ENCODE measurements at places on chromosomes 7 and 10.

DNA sequence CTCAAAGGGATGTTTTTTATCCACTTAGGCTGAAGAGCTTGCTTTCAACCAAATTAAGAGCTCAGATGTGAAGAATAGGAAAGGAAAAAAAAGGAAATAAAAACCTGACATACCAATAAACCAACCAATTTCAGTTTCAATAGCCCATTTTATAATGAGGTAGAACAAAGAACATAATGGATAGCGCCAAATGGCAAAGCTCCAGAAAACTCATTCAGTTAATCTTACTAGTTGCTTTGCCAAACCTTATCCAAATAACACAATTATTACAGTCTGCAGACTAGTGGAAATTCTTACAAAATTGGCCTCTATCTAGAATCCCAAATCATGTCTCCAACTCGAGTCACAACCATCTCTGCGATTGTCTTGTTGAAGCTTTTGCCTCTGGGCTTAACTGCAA is 337.0 kb downstream of the CRPPA start:
- DNase-seq = no peak

GRCh38 chr7:118061386-118061785 is 122.6 kb upstream of the LSM8 start:
- no peak for DNase-seq

- no peak for DNase-seq
Measured at GRCh38 chr10:12484941-12485805, 135.8 kb downstream of the CAMK1D start.

DNA sequence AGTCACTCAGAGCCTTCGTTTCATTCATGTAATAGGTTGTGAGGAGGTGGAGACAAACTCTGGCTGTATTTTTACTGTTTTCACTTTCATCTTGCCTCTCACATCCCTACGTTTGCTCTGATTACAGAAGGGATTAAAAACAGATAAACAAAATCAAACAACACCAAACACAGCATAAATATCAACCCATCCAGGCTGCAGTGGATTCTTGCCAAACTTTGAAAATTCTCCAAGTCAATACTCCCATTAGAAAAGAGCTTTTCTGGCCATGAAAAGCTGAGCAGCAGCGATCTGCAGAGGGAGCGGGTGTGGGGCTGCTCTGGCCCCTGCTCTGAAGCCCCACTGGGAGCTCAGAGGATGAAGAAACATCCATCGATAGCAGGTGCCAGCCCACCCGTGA is 283.2 kb downstream of the WDR37 start:
- no peak for DNase-seq

GRCh38 chr10:43265799-43266721 is 805 bp downstream of the RASGEF1A start:
- no peak for DNase-seq

DNA sequence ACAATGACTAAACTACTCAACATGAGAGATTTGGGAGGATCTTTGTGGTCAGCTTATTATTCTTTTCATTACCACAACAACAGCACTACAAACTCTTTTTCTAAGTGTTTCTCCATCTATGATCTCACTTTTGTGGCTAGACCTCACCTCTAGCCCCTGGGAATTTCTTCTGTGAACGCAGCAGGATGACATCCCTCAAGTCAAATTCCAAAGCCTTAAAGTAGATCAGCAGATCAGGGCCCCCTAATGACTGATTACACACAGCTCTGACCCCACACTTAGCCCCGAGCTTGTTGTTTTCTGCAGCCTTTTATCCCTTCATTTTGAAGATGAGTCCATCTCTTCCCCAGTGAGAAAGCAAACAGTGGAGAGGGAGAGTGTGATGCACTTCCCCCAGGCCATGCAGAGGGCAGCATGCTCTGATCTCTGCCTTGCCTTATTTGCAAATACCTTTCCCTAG is 27.3 kb downstream of the TFAM start:
- DNase-seq = no peak

- no peak for DNase-seq
Measured at GRCh38 chr7:152869041-152869676, 109.6 kb downstream of the ACTR3B start.

GRCh38 chr7:140062118-140062527 is 628 bp downstream of the PARP12 start:
- DNase-seq = no peak

DNA sequence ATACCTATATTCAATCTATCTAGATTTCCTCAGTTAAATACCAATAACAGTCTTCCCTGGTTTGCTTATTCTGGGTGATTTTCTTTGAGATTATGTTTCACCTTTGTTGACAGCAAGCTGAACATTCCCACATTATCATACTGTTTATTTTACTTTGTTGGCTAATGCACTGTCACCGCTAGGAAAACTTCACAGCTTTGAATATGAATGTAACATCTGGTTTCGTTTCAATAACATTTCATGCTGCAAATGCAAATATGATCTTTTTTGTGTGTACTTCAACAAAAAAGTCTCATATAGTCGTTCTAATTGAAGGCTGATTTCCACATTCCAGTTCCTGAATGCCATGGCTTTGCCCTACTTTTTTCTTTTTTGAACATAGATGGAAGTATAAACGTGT is 946.3 kb upstream of the GHITM start:
- DNase-seq = no peak

DNA sequence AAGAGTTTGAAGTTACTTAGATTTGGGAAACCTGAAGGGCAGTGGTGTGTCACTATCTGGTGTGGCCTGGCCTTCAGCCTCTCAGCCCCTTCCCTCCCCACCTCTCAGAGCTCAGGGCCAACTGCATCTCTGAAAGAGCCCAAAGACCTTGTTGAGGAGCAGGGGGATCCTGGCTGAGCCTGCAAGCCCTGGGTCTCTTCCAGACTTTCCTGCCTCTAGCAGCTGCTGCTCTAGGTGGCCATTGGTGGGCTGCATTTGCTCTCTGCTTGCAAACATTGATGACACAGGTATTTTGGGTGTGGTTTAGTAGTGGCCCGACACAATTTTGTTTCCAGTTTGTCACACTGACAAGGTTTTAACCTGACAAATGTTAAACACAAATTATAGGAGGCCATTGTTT is 3.1 kb upstream of the UPP1 start:
- DNase-seq = no peak

- DNase-seq = no peak
Measured at GRCh38 chr10:129761981-129762956, 201.8 kb downstream of the EBF3 start.

GRCh38 chr10:53022611-53023088 is 250.1 kb upstream of the MBL2 start:
- no peak for DNase-seq

DNA sequence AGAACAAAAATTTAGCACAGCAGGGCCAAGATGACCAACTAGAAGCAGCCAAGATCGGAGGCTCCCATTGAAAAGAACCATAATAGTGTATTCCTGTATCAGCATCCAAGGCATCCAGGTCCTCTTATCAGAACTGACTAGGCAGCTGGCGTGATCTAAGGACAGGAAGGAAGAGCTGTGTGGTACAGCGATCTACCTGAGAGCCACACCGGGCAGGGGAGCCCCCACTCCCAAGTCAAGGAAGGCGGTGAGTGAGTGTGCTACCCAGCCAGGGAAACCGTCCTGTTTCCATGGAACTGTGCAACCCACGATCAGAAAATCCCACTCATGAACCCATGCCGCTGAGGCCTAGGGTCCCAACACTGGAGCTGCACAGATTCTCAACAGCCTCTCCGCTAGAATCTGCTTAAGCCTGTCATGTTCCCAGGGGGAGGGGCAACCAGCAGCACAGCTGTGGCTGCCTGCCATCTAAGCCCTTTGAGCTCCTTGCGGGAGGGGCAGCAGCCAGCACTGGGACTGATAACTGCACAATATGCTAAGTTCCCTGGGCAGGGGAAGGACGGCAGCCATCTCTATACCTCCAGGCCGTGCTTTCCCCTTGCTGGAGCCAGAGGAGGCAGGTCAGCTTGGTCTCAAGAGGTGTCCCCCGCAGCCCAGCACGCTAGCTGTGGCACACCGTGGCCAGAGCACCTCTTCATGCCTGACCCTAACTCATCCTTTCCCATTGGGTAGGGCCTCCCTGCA is 213.0 kb upstream of the SMIM30 start:
- no peak for DNase-seq

- DNase-seq = no peak
Measured at GRCh38 chr10:1382711-1383110, 326.5 kb downstream of the WDR37 start.

DNA sequence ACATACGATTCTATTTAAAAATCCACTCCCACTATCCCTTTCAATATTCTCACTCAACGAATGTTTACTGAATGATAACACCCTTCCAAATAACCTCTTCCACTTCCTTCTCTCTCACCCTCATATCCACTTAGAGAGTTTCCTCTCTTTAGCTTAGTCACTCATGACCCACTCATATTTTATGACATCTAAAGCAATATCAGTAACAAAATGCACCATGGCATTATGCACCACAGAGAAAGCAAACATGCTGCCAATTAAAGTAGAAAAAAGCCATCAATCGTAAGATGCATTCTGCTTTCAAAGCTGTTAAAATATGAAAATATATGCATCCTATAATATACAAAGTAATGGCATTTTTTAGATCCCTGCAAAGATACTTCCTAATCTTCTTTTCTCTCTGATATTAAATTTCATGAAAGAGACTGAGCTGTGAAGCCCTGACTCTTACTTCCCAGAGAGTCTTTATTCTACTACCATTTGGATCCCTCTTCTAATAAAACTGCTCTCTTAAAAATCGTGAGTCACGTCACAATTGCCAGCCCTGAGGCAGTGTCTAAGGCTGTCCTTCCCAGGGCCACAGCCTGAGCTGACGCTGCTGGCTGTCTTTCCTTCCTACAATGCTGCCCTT is 283.0 kb upstream of the KLF6 start:
- DNase-seq = no peak

DNA sequence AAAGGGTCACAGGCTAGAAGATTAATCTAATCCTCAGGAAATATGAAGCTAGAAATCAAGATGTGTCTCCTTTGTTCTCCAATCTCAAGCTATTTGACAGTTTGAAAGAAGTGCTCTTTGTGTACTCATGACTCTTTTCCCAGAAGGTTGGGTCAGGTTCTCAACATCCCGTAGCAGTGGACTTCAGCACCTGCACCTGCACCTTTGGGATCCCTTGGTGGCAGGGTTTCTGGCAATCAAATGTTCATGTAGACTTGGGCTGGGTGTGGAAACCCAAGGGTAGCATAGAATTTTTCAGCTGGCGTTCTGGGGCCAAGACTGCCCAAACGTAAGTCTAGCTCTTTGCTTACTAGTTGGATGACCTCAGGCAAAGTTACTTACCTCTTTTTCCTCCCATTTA is 134.4 kb downstream of the ADRA2A start:
- no peak for DNase-seq

GRCh38 chr7:94092980-94093379 is 88.8 kb upstream of the BET1 start:
- DNase-seq = no peak

- DNase-seq = no peak
Measured at GRCh38 chr7:15723841-15724240, 37.4 kb upstream of the MEOX2 start.

DNA sequence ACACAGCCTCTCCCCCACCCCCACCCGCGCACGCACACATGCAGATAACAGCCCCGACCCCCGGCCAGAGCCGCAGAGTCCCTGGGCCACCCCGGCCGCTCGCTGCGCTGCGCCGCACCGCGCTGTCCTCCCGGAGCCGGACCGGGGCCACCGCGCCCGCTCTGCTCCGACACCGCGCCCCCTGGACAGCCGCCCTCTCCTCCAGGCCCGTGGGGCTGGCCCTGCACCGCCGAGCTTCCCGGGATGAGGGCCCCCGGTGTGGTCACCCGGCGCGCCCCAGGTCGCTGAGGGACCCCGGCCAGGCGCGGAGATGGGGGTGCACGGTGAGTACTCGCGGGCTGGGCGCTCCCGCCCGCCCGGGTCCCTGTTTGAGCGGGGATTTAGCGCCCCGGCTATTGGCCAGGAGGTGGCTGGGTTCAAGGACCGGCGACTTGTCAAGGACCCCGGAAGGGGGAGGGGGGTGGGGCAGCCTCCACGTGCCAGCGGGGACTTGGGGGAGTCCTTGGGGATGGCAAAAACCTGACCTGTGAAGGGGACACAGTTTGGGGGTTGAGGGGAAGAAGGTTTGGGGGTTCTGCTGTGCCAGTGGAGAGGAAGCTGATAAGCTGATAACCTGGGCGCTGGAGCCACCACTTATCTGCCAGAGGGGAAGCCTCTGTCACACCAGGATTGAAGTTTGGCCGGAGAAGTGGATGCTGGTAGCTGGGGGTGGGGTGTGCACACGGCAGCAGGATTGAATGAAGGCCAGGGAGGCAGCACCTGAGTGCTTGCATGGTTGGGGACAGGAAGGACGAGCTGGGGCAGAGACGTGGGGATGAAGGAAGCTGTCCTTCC is 620 bp downstream of the EPO start:
- no peak for DNase-seq

DNA sequence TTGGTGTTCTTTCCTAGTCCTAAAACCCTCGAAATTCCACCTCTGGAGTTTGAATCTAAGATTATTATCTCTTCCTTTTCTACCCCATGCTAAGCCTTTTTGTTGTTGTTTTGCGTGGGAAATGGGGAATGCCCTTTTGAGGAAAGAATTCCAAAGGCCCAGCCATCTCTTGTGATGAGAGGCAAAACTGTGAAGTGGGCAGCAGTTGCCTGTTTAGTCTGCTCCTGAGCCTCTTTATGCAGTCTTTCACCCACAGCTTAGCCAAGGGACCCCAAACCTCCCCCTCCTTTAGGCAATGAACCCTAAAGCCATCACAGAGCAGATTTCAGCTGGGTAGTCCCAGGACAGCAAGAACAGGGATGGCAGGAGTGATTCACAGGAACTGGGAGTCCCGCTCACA is 95.5 kb downstream of the DNMBP start:
- DNase-seq = no peak

GRCh38 chr7:1954366-1955004 is 278.3 kb downstream of the MAD1L1 start:
- DNase-seq = no peak

- DNase-seq = no peak
Measured at GRCh38 chr7:116633131-116633988, 38.6 kb upstream of the MET start.

- DNase-seq = no peak
Measured at GRCh38 chr10:43774234-43774769, 125.6 kb upstream of the ZNF32 start.

- no peak for DNase-seq
Measured at GRCh38 chr10:29874606-29875269, 184.6 kb downstream of the JCAD start.

DNA sequence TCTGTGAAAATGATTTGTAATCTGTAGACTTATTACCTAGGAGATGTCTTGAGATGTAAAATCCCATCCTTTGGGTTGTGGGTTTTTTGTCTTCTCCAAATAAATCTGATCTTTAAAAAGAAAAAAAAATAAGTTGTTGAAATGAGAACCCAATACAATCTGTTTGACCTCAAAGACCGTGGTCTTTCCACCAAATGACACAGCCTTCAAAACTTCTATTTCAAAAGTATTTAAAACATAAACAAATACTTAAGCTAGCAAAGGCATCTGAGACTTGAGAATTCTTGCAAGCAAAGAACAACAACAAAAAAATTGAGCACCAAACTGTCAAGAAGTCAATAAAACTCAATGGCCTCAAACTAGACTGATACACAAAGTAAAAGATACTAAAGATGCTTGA is 67.9 kb upstream of the HECW1 start:
- no peak for DNase-seq
